ENCODE measurements at places on chromosomes 1 and 21.

DNA sequence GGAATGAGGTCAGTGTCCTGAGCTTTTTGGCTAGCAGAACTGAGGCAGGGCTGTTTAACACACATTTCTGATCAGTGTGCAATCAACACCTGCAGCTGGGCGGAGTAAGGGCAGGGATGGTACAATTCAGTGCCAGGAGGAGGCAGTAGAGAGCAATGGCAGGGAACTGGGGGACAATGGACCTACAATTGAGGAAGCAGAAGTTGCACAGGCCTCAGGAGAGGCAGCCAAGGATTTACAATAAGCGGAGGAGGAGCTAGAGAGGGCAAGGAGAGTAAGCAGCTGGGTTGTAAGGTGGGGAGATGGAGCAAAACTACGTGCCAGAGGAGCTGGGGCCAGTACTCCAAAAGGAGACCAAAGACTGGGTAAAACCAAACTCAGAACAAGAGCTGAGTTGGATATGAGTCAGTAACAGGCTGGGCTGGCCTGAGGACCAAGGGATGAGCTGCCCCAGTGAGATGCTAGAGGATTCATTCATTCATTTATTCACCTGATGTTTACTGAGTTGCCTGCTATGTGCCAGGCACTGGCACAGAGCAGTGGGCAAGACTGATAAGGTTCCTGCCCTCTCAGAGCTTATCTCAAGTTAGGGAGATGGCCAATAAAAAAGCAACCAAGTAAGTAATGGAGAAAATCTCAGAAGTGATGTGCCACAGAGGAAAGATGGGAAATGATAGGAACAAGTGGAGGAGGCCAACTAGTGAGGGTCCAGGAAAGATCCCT is 10.4 kb upstream of the GALE start:
- peak; percentile 36 for DNase-seq

DNA sequence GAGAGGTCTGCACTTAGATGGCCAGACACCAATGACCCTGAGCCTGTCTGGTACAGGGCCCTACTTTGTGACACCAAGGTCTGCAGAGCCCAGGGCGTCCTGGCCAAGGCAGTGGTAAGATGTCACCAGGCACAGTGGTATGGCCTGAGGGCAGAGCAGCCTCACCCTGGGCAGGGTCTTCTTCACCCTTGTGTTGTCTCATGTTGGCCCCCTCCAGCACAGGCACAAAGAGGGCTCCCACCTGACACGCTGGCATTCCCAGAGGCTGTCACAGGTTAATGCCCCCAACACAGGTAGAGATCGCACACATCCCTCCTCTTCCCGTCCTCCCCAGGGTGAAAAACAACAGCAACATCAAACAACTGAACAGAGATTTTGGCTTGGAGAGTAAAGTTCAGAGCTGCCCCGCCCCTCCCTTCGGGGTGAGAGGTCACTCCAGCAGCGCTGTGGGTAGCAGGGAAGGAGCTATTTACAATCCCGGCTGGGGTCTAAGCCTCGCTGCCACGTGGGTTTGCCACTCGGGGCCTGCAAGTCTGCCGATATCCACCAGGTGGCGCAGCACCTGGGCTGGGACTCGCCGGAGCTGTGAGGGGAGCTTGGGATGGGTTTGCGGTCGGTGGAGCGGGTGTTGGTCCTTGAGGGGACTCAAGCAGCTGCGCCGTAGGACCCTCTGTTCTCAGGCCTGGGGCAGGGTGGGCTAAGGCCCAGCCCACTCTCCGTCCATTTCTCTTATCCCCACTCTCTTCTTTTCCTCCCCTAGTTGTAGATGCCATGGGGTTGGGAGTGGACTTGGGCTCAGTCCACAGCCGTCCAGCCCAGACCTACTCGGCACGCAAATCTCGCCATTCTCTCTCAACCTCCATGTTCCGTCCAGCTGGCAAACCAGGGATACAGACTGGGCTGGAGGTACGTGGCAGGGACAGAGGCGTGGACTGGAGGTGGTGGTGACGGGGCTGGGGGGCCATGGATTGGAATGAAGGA is 12.7 kb downstream of the EFNA3 start:
- DNase-seq = peak; percentile 71

DNA sequence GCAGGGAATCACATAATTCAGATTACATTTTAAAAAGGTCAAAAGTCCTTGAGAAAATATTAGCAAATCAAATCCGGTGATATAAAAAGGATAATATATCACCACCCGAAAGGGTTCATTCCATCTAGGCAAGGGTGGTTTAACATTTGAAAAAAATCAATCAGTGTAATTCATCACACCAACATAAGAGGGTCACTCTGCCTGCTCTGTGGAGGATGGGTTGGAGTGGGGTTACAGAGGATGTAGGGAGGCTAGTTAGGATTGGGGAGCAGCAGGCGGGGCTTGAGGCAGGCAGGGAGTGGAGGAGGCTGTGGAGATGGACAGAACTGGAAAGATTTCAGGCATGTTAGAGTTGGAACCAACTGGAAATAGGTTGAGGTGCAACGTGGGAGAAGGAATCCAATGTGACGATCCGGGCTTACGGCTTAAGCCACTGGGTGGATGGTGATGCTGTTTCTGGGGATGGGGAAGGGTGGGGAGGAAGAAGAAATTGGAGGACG is 12.5 kb downstream of the ADORA1 start:
- no peak for DNase-seq

- no peak for DNase-seq
Observed at GRCh38 chr1:25617625-25618432, 1.2 kb downstream of the MAN1C1 start.

DNA sequence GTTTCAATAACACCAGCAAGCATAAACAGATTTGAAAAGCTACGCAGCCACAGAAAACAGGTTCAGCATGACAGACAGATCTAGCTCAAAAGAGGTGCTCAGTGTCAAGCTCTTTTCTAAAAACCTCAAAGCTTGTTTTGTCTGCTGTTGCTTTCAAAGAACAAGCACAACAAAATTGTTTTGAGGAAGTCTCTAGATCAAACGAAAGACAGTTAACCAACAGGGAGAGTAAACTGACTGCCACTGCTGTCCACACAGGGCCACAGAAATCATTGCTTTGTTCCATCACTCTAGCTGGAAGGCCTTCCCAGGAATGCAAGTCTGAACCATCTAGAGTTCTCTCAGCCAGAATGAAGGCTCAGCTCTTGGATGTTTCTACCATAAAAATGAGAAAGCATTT is 12.8 kb downstream of the APP start:
- DNase-seq = no peak

- no peak for DNase-seq
Observed at GRCh38 chr1:108590441-108590840, 30.5 kb downstream of the EEIG2 start.

GRCh38 chr1:48701445-48701844 is 75.2 kb downstream of the BEND5 start:
- no peak for DNase-seq

GRCh38 chr21:41045534-41046268 is 122.3 kb upstream of the BACE2 start:
- DNase-seq = no peak

- DNase-seq = no peak
Observed at GRCh38 chr21:44448651-44449131, 6.6 kb upstream of the LRRC3 start.

- no peak for DNase-seq
Observed at GRCh38 chr1:22875841-22876240, 96.8 kb downstream of the LACTBL1 start.

- no peak for DNase-seq
Observed at GRCh38 chr1:56461158-56462127, 117.9 kb downstream of the PLPP3 start.

- no peak for DNase-seq
Observed at GRCh38 chr1:231376875-231377549, 38.9 kb downstream of the SPRTN start.

GRCh38 chr1:37930246-37931101 is 16.4 kb downstream of the INPP5B start:
- no peak for DNase-seq
